Spinal cord (tissue), 10 donors: ENCODE measurements at places on chromosomes 7 and 10. TPM values are rescaled to one million over a fixed set of nuclear protein-coding genes. Genes with fewer than 3 reads are reported as not detected.

Gene CNPY1
- 0.66 TPM for total RNA-seq

Gene FGFR2
- total RNA-seq: 163 TPM

Gene C10orf105
- 0.99 TPM for total RNA-seq

Gene IRF5
- total RNA-seq: 5.0 TPM

Gene PALD1
- total RNA-seq: 10.0 TPM

Gene KLF14
- total RNA-seq: 0.22 TPM

Gene GNGT1
- total RNA-seq: not detected

Gene WDFY4
- 3.8 TPM for total RNA-seq

Gene NDUFB2
- 285 TPM for total RNA-seq

Gene PBLD
- total RNA-seq: 7.9 TPM

Gene FAM25A
- not detected for total RNA-seq

Gene TACC2
- 21.6 TPM for total RNA-seq

Gene CPA1
- 0.77 TPM for total RNA-seq

Gene SFTPA1
- not detected for total RNA-seq

Gene PLXDC2
- total RNA-seq: 80.9 TPM

Gene AEBP1
- 39.9 TPM for total RNA-seq

Gene HTR5A
- total RNA-seq: 0.99 TPM

Gene ASIC3
- 2.0 TPM for total RNA-seq

Gene KCND2
- total RNA-seq: 25.2 TPM
